GM23248 (cell line): ENCODE measurements at places on chromosomes 1 and 21. TPM values are rescaled to one million over a fixed set of nuclear protein-coding genes. Genes with fewer than 3 reads are reported as not detected.

DNA sequence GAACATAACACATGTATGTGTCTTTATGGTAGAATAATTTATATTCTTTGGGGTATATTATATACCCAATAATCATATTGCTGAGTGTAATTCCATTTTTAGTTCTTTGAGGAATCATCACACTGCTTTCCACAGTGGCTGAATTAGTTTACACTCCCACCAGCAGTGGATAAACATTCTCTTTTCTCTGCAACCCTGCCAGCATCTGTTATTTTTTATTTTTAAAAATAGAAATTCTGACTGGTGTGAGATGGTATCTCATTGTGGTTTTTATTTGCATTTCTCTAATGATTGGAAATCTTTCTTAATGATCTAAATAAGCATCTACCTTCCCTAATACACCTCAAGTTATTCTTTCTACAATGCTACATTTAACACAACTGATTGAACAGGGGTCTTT, 346.2 kb upstream of the LYPLAL1 start:
- DNase-seq, result no peak

Gene CADM3
- not detected in 2 replicates for total RNA-seq

Gene KLF17
- 0.11 and 0.13 TPM in 2 replicates for total RNA-seq

- DNase-seq, result peak; percentile 35
Measured at GRCh38 chr1:92538048-92538412, 51.3 kb upstream of the GFI1 start.

- DNase-seq, result peak; percentile 87
Measured at GRCh38 chr1:156151093-156151688, 2.2 kb upstream of the SEMA4A start.

Gene NES
- total RNA-seq, result 15.0 and 23.0 TPM in 2 replicates

DNA sequence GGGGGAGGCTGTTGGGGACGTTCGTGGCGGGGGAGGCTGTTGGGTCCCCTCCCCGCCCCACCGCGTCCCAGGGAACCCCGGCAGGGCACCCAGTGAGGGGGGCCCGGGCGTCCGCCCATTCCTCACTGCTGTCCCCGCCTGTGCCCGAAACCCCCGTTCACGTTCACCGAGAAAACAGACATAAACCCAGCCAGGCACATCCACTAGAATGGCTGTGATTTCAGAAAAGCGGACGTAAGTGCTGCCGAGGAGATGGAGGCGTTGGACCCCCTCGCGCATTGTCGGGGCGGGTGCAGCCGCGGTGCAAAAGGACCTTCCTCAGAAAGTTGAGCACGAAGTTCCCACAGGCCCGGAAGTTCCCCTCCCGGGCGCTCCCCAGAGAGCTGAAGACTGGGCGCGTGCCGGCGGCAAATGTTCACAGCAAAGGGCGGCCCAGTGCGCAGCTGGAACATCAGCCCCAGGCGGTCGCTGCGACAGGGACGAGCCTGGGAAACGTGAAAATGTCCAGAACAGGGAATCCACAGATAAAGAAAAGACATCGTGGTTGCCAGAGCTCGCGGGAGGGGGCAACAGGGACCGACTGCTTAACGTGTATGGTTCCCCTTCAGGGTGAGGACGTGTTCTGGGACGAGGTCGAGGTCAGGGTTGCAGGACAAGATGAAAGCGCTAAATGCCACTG, 18.5 kb upstream of the SAMD11 start:
- DNase-seq, result peak; percentile 72

Gene C1orf21
- 11.6 and 20.0 TPM in 2 replicates for total RNA-seq

- DNase-seq, result peak; percentile 92
Measured at GRCh38 chr1:162908780-162909179, 47.8 kb upstream of the CCDC190 start.

Gene EXO5
- 6.6 and 23.8 TPM in 2 replicates for total RNA-seq

Gene HFM1
- total RNA-seq, result under 0.01 and 0.13 TPM in 2 replicates

GRCh38 chr1:44740179-44740617, 561 bp downstream of the KIF2C start:
- DNase-seq, result peak; percentile 40

DNA sequence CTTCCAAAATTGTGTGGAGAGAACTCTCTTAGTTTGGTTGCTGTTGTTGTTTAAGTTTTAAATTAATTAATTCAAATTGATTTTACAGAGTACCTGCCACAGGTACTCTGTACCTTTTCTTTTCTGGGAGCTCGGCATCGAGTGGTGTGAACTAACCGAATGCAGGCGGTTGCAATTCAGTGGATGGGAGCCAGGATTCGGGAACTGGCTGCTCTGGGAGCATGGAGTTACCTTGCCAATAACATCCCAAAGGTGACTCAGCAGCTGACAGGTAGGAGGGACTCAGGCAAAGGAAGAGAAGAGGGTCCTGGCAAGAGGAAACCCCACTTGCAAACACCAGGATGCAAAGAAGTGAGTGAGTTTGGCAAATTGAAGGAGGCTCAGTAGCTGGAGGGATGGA, 24.7 kb upstream of the KANK4 start:
- no peak for DNase-seq

Gene EDARADD
- total RNA-seq, result 0.86 and 2.3 TPM in 2 replicates

Gene CLCNKB
- total RNA-seq, result not detected in 2 replicates

Gene LHX8
- not detected in 2 replicates for total RNA-seq

DNA sequence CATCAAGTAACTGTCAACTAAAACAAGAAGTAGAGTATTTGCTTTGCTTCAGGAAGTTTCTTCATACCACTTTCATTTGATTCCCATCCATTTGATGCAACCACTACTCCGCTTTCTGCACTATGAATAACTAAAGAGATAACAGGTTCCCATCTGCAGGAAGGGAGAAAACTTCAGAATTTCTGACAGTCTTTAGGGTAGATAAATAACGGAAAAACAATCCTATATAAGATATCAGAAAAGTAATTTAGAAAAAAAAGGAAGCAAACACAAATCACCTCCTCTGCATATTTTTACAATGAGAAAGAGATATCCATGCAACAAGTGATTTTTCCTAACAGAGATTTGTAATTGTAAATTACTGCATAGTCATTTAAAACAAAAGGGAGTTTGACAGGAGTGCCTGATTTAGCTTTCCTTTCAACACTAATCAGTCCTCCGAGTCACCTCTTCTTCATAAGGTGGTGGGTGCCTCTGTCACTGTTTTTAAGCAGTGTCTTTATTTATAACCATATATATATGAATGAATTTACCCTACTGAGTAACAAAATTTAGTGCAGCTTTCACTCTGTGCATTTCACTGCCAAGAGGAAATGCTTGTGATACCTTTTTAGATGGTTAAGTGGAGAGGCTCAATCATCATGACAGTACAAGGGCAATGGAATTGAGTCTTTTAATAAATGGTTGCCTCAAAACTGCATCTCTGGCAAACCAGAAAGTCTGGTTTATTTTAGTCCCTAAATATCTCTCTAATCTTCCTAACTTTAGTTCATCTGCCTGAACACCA, 1920.4 kb downstream of the MRPL39 start:
- DNase-seq, result no peak

- DNase-seq, result peak; percentile 43
Measured at GRCh38 chr1:109816175-109816811, 52.6 kb upstream of the EPS8L3 start.

DNA sequence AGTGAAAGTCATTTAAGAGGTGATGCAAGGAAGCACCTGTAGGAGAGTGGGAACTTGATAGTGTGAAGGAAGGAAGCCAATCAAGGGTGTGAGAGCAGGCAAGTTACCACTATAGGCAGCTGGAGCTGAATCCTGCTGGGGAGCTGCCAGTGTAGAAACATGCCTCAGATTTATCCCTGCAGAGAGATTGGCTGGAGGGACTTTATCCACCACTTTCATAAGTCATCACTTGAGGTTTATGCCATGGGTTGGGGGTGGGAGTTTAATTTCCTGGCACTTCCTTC, 443.6 kb downstream of the PLPP3 start:
- DNase-seq, result no peak

Gene CACNA1S
- total RNA-seq, result not detected in 2 replicates

Gene WNT3A
- total RNA-seq, result not detected in 2 replicates

Gene GALNT2
- 103 and 111 TPM in 2 replicates for total RNA-seq

DNA sequence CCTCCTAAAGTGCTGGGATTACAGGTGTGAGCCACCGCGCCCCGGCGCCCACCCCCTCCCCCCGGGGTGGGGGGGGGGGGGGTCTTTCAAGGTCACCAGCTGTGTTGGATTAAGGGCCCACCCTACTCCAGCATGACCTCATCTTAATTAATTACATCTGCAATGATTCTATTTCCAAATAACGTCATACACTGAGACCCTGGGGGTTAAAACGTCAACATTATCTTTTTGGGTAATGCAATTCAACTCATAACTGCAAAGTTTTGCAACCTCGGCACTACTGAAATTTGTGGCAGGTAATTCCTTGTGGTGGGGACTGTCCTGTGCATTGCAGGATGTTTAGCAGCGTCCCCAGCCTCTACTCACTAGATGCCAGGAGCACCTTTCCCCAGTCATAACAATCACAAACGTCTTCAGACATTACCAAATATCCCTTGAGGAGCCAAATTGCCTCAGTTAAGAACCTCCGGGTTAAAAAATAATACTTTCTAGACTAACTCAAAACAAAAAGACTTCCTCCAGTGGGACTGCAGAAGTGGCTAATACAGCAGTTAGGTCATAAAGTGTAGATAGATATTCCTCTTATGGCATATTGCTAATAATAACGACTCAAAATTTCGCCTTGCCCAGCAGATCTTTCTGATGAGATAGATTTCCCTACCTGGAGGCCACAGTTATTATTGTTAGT, 233.0 kb upstream of the KAZN start:
- no peak for DNase-seq

Gene TNFRSF25
- total RNA-seq, result 5.6 and 12.1 TPM in 2 replicates

- DNase-seq, result no peak
Measured at GRCh38 chr1:208043691-208044181, 132.8 kb upstream of the CD34 start.

GRCh38 chr1:88890791-88891317, 513 bp downstream of the GTF2B start:
- peak; percentile 73 for DNase-seq

Gene SCAF4
- 3.2 and 3.7 TPM in 2 replicates for total RNA-seq

DNA sequence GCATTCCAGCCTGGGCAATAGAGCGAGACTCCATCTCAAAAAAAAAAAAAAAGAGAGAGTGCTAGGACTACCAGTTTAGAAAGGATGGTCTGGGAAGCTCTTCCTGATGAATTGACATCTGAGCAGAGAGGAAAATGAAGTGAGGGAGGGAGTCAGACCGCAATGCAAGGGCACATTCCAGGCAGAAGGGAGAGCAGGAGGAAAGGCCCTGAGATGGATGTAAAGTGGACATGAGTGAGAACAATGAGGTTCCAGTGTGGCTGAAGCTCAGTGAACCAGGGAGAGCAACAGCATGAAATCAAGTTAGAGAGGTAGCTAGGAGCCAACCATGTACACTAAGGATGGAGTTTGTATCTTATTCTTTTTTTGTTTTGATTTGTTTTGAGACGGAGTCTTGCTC, 55.9 kb upstream of the SPOCD1 start:
- no peak for DNase-seq

Gene CD5L
- total RNA-seq, result not detected in 2 replicates
